ENCODE measurements at places on chromosomes 2 and 18.

DNA sequence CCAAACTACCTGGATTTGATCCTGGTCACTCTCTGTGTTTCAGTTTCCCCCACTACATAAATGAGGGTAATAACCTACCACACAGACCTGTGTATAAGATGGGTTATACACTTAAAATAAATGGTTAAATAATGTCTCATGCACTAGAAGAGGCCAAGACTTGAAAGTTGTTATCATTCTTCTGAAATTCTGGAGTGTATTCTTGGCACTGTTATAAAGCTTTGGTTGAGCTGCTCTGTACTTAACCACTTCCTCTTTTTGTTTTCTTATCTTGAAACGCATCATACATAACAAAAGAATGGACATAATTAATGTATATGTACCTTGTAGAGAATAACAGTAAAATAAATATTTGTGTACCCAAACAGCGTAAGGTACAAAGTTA lies 281.0 kb downstream of the AFF3 start:
- no peak for DNase-seq

GRCh38 chr2:67712484-67712883 lies 315.4 kb downstream of the ETAA1 start:
- DNase-seq = no peak

DNA sequence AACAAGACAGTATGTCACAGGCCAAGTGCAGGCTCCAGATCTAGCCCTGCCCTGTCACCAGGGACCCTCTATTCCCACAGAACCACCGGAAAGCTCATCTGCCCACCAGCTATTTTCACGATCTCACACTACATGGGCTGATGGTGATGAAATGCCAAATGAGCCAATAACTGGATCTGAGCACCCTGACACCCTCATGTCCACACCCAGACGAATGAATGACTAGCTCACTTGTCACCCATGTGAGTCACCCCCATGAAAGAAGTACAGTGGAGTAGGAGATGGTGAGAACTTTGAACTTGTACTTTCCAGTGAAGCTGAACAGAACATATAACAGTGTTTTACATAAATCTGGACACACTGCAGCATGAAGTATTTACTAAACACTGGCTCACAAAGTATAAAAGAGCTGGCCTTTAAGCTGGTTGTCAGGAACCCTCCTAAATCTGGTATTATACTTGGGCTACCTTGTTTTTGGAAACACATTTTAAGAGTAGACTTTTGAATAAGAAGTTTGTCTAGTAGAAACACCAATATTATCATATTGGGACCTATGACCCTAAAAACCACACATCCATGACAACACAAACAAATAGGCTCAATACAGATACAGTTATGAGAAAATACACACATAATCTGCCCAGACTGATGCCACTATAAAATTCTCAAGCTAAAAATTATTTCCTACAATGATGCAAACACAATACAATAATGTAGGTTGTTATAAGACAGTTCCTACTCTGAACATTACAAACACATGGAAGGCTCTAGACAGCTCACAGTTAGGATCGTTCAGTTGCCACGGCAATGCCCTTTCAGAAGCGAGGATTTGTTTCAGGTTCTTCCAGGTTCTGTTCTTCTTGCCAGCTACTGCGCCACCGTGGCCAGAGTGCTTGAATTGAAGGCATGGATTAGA lies 19.0 kb downstream of the INO80C start:
- DNase-seq = no peak

DNA sequence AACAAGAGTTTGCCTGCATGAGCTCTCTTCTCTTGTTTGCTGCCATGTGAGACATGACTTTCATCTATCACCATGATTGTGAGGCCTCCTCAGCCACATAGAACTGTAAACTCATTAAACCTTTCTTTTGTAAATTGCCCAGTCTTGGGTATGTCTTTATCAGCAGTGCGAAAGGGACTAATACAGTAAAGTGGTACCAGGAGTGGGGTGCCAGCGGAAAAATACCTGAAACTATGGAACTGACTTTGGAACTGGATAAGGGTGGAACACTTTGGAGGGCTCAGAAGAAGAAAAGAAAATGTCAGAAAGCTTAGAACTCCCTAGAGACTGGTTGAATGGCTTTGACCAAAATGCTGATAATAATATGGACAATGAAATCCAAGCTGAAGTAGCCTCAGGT lies 260.9 kb downstream of the DSC3 start:
- no peak for DNase-seq

- DNase-seq = no peak
These were observed 29.6 kb downstream of the MRPS5 start for GRCh38 chr2:95091885-95092555.

GRCh38 chr2:66105066-66105753 lies 329.7 kb upstream of the MEIS1 start:
- no peak for DNase-seq

DNA sequence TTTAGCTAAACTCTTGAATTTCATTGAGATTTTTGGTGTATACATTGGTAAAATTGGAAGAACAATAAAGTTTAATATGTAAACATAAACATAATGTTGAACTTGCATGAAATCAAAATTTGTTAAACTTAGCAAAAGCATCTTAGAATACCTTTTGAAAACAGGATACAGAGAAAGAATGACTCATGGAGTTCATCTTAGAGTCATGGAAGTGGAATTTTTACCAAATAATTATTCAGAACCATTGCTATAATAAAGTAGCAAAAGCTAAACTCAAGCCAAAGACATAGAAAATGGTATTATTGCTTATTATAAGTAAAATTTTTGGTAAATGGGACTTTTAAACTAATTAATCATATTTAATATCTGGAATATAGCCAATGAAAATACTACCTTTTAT lies 841.6 kb upstream of the SLC39A10 start:
- no peak for DNase-seq

GRCh38 chr2:60347781-60348180 lies 205.7 kb downstream of the BCL11A start:
- no peak for DNase-seq

DNA sequence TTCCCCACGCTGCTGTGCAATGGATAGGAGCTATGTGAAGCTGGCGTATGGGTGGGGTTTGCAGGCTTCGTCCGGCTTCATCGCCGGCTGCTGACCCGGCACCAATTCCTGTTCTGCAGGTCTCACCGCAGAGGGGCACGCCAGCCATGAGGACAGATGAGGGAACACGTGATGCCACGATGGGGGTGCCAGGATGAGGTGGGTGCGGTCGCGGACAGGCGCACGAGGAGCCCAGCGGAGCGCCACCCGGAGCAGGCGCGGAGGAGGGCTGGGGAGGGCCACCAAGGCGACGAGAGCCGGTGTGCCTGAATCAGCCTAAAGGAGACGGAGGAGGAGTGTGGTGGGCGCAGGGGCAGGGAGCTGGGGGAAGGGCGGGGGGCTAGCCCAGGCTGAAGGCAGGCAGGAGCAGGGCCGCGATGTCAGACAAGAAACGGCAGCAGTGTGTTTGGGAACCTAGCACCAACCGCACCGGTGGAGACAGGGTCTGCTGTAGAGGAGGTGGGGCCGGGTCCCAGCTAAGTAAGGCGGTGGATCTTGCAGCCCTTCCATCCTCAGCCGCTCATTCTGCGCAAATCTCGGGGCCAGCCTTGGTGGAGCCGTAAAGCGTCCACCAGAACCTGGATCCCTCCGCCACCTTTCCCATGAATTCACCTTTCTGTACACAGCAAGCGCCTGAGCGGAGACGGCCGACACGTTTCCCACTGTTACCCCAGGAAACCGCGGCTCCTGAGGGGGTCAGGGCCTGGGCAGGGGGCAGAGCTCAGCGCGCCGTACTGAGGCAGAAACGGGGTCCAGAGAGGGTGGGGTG lies 17.0 kb upstream of the CD8A start:
- DNase-seq = no peak

GRCh38 chr2:172047566-172048507 lies 37.5 kb upstream of the DLX1 start:
- DNase-seq = no peak

DNA sequence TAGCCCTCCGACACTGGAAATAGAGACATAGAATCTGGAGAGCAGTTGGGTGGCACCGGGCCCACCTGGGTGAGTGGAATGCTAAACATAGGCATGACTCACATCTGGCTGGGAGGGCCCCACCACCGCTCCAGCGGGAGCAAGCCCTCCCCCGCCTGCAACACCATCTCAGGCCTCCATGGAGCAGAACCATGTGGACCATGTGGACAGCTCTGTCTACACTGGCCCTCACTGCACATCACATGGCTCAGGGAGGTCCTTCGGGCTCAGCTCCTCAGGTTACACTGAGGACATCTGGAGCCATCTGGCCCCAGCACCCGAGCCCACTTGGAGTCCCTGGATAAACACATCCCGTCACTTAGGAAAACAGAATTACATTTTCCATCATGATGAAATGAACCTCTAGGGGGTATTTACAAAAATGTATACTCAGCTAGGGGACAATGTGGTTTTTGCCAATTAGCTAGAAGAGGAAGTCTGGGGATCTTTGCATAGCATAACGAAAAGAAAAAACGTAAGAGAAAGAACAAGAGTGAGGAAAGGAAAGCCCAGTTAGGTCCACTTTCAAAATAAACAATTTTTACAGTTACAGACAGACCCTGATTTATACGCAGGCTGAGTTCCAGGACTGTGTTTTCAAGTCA lies 30.7 kb upstream of the MLPH start:
- no peak for DNase-seq

- no peak for DNase-seq
These were observed 3.4 kb downstream of the CHST9 start for GRCh38 chr18:27181726-27182125.

DNA sequence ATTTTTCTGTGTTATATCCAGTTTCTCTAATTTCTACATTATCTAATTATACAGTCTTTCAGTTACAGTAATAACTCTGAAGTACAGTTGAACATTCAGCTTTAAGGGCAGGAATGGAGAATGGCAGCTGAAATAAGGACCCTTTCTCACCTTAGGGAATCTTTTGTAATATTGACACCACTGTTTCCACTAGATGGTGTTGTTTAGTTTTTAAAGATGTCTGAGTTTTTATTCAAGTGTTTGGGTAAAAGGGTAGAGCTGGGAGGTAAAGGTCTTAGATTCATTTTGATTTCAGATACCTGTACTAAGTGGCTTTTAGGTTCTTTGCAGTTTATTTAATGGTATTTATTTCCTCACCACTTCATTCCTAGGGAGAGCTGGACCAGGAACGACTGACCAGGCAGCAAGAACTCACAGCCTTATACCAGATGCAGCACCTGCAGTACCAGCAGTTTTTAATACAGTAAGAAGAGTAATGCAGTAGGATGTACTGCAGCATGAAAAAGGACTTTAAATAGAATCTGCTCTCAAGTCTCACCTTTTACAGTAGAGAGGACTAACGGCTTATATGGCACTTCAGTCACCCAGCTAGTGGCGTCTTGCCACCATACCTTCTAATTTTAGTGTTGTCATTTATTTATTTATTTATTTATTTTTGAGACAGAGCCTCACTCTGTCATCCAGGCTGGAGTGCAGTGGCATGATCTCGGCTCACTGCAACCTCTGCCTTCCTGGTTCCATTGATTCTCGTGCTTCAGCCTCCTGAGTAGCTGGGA lies 33.2 kb upstream of the KCNJ13 start:
- no peak for DNase-seq

DNA sequence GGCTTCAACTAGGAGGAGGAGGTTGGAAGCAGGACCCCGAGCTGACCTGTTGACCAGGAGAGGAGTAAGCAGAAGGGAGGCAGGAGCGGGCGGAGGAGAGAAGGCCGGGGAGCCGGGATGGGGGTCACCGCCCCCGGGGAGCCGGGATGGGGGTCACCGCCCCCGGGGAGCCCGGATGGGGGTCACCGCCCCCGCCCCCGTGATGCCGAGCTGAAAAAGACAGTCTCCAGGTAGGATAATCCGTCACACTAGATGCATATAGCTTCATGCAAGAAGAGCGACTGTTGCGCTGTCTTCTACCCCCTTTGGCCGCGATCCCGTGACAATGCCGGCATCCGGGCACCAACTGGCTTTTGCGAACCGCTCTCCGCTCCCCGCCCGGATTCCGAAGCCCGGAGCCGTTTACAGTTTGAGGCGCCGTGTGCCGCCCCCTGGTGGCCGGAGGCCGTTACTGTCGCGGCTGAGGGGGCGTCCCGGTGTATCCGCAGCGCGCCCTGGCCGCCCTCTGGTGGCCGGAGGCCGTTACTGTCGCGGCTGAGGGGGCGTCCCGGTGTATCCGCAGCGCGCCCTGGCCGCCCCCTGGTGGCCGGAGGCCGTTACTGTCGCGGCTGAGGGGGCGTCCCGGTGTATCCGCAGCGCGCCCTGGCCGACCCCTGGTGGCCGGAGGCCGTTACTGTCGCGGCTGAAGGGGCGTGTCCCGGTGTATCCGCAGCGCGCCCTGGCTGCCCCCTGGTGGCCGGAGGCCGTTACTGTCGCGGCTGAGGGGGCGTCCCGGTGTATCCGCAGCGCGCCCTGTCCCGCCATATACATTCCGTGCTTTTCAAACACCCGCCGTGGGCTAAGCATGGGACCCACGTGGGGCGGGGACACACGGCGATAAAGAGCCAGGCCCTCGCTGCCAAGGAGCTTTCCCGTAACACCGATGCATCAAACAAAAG lies 89.6 kb downstream of the ACTR3 start:
- no peak for DNase-seq

DNA sequence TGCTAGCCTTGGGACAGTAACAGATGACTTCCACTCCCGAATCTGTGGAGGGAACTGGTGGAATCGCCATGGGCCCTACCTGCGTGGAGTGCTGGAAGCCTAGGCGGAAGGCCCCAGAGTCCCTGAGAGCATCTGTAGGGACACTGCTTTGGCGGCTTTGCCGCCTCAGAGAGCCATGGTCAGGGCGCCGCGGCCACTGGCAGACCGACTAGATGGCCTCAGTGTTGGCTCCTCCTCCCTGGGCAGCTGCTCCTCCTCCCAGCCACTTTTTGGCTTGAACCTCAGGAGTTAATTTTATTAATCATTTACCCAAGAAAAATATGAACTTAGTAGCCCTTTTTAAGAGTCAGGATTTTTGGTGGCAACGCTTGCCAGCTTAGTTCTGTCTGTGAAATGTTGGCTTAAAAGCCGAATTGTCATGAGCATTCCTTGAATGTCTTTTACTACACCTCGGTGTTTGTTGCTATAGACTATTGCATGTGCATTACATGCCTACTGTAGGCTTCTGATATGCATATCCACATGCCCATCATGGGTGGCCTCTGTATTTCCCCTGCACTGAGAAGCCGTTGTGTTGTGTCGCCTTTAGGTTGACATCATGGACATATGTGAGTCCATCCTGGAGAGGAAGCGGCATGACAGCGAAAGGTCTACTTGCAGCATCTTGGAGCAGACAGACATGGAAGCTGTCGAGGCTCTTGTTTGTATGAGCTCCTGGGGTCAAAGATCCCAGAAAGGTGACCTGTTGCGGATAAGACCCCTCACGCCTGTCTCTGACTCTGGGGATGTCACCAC lies 2.4 kb downstream of the KLF11 start:
- no peak for DNase-seq

DNA sequence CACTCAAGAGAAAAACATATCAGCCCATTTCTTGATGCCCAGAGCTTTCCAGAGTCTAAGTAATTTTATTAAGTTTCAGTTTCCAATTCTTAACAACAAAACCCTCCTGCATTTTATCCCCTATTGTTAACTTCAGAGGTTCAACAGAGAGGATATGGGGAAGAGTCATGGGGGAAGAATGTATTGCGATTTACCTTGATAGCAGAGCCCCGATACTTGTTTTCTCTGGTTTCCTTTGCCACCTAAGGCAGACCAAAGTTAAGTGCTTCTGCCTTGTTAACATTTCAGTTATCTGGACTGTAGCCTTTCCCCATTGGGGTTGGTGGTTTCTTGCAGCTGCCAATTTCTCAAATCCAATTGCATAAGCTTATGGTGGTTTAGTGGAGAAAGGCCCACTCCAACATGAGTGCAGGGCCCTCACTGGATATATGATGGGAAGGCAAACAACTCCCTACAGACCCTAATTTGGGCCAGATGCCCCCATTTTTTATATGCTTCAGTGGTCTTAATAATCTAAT lies 82.0 kb upstream of the ITGB6 start:
- no peak for DNase-seq

Data from NCI-H2081 treated with DMSO at 0.1 percent for 48 hours (cell line).